Stimulated activated CD8-positive, alpha-beta memory T cell treated with anti-CD3 and anti-CD28 coated beads, Interleukin-4, amount 100 ng/mL, for 48 hours (primary cell): ENCODE measurements at places on chromosomes 6 and 20.

DNA sequence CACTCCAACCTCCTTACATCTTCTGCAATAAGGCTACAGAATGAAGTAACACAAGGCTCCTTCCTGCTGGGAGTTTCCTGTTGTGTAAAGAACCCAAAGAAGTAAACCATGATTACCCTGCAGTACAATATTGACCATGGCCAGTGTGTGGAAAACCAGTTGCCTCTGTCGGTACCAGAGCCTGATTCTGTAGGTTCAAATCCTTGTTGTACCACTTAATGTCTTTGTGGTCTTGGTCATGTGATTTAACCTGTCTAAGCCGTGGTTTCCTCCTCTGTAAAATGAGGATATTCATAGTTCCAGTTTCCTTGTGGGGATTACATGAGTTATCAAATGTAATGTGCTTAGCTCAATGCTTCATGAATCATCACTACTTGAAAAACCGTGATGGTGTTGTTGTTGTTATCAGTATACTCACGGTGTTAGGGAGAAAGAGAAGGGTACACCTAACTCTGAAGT, 60.3 kb upstream of the PRELID3B start:
- no peak for DNase-seq

GRCh38 chr20:43942667-43943285, 28.1 kb downstream of the TOX2 start:
- DNase-seq: no peak

GRCh38 chr6:72933233-72933632, 292.1 kb downstream of the KHDC1L start:
- no peak for DNase-seq

DNA sequence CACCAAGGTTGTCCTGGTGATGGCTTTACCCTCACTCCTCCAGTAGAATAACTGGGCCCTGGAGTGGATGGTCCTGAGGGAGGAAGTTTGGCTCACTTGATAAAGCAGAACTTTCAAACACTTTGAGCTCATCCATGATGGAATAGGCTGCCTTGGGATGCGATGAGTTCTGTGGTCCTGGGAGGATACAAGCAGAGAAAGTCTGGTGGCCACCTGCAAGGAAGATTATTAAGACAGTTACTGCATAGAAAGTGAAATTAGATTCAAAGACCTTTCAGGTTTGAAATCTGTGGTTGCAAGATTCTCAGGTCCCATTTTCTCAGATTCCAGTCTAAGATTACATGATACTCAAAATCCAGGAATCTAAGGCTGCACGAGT, 19.9 kb upstream of the CCN5 start:
- no peak for DNase-seq

- DNase-seq: peak; percentile 89
Observed at GRCh38 chr20:19205981-19206396, 6.5 kb upstream of the SLC24A3 start.

- DNase-seq: no peak
Observed at GRCh38 chr6:96186516-96187195, 170.9 kb downstream of the FUT9 start.

GRCh38 chr6:35448191-35448590, 3.9 kb upstream of the FANCE start:
- no peak for DNase-seq

GRCh38 chr6:166370489-166370888, 12.3 kb downstream of the MPC1 start:
- DNase-seq: no peak

GRCh38 chr6:92550501-92550900, 868.9 kb downstream of the EPHA7 start:
- no peak for DNase-seq

- no peak for DNase-seq
Observed at GRCh38 chr6:148413321-148414091, 70.9 kb downstream of the SASH1 start.

DNA sequence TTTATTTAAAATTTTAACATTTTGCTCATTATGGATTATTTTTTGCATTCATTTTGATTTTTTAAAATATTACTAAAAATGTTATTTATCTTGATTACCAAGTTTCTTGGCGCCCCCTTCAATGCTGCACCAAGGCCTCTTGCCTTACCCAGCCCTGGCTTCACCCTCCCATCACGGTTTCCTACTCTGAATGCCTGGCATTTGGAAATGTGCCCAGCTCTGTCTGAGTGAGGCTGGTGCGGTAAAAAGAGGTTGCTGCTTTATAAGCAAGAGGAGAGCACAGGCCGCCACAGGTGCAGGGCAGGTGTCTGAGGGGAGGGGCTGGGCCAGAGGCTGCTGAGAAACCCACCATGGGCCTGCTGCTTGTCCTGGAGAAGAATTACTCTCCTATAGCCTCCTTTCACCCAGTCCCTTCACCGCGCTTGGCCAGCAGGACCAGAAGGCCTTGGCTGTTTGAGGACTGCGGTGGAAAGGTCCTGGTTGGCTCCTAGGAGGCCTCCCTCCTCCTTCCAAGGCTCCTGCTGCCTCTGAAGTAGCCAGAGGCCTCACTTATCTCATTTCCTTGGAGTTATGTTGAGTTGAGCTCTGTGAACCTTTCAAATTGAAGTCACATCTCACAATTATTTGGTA, 62.6 kb downstream of the BANF2 start:
- DNase-seq: no peak

GRCh38 chr6:106300944-106301343, 24.6 kb downstream of the ATG5 start:
- no peak for DNase-seq

DNA sequence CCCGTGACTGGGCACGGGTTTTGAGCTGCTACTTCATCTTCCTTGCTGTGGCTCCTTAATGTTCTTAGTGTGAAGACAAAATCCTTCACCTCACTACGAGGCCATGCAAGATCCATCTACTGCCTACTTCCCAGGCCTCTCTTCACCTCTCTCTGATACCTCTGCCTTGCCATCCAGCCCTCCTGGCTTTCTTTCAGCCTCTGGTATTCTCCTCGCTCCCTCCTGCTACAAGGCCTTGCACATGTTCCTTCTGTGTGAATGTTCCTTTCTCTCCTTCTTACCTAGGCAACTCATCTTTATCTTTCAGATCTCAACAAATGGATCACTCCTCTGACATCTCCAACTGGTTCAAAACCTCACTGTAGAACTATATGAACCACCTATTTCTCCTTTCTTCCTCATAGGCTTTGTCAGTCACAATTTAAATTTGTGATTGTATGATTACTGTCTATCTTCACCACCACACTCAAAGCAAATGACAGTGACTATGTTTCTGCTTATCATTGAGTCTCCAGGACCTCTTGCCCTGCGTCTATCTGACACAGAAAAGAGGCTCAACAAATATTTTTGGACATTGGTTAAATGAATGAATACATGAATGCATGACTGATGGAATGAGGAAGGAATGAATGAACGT, 19.8 kb downstream of the HEY2 start:
- no peak for DNase-seq

GRCh38 chr6:109182578-109182977, 87.3 kb downstream of the CEP57L1 start:
- DNase-seq: no peak

DNA sequence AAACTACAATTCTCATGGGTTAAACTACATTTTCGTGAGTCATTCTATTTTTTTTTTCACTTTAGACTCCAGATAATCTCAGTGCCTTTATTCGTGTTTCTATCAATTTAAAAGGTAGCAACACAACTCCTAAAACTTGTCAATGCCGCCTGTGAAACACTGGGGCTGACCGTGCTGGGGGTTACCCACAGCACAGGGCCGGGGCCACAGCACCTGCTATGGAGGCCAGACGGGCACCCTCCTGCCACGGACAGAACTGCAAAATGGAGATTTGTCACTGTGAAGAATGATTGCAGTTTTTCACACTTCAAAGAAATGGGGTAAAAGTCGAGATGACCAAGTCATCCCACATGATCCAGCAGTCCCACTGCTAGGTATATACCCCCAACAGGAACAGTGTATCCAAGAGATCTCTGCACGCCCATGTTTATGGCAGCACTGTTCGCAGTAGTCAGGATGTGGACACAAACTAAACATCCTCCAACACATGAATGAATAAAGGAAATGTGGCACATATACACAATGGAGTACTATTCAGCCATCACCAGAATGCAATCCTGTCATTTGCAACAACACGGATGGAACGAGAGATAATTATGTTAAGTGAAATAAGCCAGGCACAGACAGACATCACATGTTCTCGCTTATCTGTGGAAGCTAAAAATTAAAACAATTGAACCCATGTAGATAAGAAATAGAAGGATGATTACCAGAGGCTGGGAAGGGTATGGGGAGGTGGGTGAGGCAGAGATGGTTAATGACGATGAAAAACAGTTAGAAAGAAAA, 290.1 kb downstream of the SMOC2 start:
- no peak for DNase-seq

DNA sequence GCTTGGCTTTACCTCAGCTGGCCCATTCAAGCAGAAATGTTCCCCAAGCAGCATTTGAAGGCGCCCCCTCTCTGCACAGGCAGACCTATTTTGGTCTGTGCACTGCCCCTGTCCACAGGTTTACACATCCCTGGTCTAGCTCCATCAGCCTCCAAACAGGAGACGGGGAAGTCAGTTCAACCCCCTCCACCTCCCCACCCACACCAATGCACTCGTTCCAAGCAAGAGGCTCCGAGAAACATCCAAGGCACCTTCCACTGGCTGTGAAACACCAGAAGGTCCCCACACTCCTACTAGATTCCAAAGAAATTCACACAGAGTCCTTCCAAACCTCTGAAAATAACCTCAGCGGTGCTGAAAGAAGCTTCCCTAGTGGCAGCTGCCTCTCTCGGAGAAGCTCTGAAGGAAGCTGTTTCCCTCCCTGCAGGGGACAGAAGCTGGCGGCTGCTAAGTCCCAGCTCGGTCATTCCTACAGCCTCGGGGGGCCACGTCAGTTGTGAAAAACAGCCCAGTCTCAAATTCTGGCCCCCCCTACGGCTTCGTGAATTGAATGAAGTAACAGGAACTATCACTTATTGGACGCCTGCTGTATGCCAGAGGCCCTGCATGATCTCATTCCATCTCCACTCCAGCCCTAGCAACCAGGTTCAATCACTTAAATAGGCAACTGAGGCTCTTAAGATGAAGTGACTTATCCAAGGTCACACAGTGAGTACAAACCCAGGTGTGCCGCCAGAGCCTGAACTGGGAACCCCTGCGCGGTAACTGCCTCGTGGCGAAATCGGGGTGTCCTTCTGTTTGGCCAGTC, 815 bp downstream of the SPATA2 start:
- peak; percentile 30 for DNase-seq

DNA sequence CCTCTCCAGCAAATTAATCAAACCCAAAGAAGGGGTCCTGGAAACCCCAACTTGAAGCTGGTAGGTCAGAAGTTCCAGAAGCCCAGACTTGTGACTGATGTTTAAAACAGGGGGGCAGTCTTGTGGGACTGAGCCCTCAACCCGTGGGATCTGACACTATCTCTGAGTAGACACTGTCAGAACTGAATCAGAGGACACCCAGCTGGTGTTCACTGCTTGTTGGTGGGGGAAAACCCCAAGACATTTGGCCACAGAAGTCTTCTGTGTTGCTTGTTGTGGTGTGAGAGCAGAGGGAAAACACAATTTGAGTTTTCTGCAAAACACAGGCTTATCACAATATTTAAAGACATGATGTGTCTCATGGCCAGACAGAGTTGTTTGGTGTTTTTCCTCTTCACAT, 29.9 kb downstream of the KIF13A start:
- no peak for DNase-seq

- DNase-seq: no peak
Observed at GRCh38 chr6:128156321-128157111, 255.7 kb upstream of the THEMIS start.

DNA sequence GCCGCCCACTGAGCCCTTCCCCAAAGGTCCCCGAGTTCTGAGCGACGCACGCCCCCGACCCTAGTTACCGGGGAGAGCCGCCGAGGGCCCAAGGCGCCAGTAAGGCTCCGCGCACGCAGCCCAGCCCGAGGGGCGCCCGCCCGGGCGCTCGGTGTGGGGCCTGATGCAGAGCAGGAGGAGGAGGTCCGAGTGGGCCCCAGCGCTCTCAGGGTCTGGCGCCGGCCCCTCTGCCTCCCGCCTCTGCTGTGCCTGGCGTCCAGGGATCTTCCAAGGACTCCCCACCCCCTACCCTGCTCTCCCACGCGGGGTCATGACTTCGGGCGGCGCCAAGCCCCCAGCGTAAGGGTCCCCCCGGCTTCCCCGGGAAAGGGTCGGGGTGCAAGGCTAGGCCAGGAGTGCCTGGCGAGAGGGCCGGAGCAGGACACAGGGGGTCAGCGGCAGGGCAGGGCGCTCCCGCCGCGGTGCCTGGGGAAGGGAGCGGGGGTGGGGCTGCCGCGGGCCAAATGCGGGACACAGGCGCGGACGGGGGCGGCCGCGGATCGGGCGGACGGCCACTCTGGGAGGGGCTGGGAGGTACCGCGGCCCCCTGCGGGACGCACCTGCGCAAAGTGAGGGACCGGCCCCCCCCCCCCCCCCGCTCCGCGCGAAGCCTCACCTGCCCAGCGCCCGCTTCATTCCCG, 637 bp downstream of the ABHD12 start:
- peak; percentile 42 for DNase-seq

- no peak for DNase-seq
Observed at GRCh38 chr6:148805777-148806176, 58.9 kb downstream of the UST start.

DNA sequence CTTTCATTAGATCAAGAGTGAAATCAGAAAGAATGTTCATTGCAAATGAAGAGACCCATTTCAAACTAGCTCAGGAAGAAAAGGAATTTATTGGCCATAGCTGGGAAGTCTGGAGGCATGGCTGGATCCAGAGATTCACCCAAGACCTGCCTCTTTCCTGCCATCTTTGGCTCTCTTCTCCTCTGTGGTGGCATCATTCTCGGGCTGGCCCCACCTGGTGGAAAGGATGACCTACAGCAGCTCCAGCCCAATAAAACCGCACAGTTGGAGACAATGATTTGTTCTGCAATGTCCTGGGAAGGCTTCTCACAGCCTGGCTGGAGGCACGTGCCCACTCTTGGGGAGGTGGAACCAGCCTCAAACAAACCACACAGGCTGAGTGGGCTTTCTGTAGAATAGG, 18.1 kb upstream of the FERMT1 start:
- peak; percentile 32 for DNase-seq

DNA sequence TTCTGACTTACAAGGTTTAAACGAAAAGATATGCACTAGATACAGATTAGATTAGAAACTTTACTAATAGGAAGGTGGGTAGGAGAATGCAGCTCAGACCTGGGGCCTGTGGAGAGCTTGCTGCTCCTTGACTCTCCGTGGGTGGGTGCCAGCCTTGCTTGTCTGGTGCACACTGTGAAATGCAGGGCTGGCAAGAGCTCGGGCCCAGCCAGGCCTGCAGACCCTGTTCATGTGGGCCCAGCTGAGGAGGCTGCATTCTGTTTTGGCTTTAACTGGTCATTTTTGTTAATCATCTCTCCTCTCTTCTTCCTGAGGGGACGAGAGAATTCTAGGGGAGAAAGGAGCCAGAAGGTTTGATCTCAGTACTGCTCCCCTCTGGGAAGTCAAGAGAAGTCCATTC, 325.4 kb downstream of the QKI start:
- no peak for DNase-seq

- DNase-seq: no peak
Observed at GRCh38 chr20:38973645-38974044, 11.5 kb downstream of the DHX35 start.

- DNase-seq: no peak
Observed at GRCh38 chr6:40551966-40552505, 35.1 kb downstream of the LRFN2 start.
